ENCODE measurements at places on chromosomes 1 and 21. TPM values are rescaled to one million over a fixed set of nuclear protein-coding genes. Genes with fewer than 3 reads are reported as not detected.

GRCh38 chr1:228646717-228647522 lies 88.4 kb upstream of the RHOU start:
- H3K4me1 ChIP-seq: no peaks in the 10 kb centered on the region
- peak overlapping the region; percentile 41 for H3K27ac ChIP-seq
- no peaks in the 10 kb centered on the region for H3K36me3 ChIP-seq
- H3K4me3 ChIP-seq: peak overlapping the region; percentile 83
- peak; percentile 75 for DNase-seq

DNA sequence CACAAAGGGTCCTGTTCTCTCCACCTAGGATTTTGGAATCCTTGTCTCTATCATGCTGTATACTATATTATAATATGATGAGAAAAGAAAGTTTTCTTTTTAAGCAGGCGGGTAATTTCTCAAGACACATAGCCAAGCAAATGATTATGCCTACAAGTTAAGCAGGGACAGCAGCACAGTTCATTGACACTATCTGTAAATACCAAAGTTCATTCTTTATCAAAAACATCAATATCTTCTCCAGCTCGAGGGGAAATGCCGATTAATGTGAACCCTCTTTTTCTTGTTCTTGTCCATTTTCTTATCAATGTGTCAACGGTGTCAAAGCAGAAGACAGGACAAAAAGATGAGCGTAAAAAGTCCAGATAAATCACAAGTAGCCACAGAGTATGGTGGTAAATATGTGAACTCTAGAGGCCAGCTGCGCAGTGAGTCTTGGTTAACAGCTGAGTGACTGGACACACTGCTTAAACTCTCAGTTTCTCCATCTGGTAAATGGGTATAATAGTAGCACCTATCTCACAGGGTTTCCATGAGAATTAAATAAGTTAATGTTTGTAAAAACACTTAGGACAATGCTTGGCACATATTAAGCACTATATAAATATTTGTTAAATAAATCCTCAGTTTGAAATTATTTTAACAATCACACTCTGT lies 30.9 kb downstream of the LPAR3 start:
- no peak for DNase-seq
- no peak overlapping the region for H3K4me3 ChIP-seq
- H3K4me1 ChIP-seq: no peaks in the 10 kb centered on the region
- H3K36me3 ChIP-seq: no peaks in the 10 kb centered on the region
- no peak overlapping the region for H3K27ac ChIP-seq

- no peak overlapping the region for H3K4me3 ChIP-seq
- DNase-seq: peak; percentile 6
- no peaks in the 10 kb centered on the region for H3K4me1 ChIP-seq
- H3K27ac ChIP-seq: no peak overlapping the region
Observed at GRCh38 chr21:38039841-38040240, 123.6 kb upstream of the KCNJ6 start.

GRCh38 chr1:247475793-247476192 lies 17.9 kb upstream of the OR2B11 start:
- H3K27me3 ChIP-seq: no peaks in the 10 kb centered on the region
- no peak for DNase-seq
- H3K27ac ChIP-seq: no peak overlapping the region
- no peaks in the 10 kb centered on the region for H3K4me1 ChIP-seq
- no peaks in the 10 kb centered on the region for H3K36me3 ChIP-seq

DNA sequence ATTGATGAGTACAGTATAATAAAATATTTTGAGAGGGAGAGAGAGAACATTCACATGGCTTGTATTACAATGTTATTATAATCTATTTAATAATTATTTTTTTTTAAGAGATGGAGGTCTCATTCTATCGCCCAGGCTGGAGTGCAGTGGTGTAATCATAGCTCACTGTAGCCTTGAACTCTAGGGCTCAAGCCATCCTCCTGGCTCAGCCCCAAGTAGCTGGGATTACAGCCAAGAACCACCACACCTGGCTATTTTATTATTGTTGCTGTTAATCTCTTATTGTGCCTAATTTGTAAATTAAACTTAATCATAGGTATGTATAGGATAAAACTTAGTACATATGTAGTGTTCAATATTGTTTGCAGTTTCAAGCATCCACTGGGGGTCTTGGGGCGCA lies 57.8 kb downstream of the HS2ST1 start:
- no peaks in the 10 kb centered on the region for H3K36me3 ChIP-seq
- H3K27me3 ChIP-seq: no peaks in the 10 kb centered on the region
- no peak overlapping the region for H3K4me3 ChIP-seq
- H3K27ac ChIP-seq: no peak overlapping the region
- DNase-seq: no peak

DPH5 gene
- 23.6 TPM for polyA plus RNA-seq
